Stimulated activated CD4-positive, alpha-beta T cell treated with anti-CD3 and anti-CD28 coated beads, Interleukin-1b, Interleukin-23, amount 100 ng/mL, for 1 hour (primary cell): ENCODE measurements at places on chromosomes 6 and 20.

DNA sequence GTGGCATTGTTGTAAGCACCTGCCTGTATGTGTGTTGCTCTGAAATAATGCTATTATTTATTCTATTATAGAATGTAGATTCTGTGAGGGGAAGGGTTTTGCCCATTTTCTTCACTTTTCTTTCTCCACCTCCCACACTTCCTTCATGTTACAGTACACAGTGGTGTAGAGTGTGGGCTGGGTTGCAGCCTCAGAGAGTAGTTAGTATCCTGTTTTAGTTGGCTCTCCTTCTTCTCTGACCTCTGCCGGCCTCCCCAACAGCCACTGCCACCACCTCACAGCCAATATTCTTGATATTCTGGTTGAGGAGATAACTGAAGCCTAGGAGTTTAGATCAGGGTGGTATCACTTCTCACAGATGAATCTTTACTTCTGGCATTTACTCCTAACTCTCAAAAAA is 143.4 kb downstream of the BCKDHB start:
- DNase-seq, result no peak

DNA sequence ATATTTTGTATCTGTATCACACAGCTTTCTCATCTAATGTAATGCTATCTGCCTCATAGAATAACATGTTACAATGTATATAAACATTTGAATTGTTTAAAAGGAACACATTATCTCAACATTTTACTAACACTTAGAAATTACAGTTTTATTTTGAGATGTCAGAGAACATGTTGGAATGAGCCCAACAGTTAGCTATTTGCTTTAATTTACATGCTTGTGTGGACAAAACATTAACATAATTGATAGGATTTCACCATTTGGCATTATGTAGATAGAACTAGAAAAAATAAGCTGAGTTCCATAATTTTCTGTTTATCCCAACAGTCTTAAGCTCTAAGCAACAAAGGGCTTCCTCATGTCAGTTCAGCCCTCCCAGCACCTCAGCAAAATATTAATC is 330.9 kb downstream of the LMBRD1 start:
- DNase-seq, result no peak

GRCh38 chr6:79076160-79076559 is 1.9 kb downstream of the PHIP start:
- no peak for DNase-seq

- DNase-seq, result no peak
Measured at GRCh38 chr6:91278416-91278815, 691.5 kb upstream of the MAP3K7 start.

DNA sequence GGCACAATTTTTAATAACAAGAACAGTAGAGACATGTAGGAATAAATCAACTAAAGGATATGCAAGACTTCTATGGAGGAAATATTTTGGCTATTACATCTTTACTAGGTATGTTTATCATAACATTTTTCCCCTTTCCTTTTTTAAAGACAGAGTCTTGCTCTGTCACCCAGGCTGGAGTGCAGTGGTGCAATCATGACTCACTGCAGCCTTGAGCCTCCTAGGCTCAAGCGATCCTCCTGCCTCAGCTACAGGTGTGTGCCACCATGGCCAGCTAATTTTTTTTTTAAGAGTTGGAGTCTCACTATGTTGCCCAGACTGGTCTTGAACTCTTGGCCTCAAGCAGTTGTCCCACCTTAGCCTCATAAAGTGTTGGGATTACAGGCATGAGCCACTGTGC is 37.0 kb downstream of the AKAP7 start:
- DNase-seq, result no peak

DNA sequence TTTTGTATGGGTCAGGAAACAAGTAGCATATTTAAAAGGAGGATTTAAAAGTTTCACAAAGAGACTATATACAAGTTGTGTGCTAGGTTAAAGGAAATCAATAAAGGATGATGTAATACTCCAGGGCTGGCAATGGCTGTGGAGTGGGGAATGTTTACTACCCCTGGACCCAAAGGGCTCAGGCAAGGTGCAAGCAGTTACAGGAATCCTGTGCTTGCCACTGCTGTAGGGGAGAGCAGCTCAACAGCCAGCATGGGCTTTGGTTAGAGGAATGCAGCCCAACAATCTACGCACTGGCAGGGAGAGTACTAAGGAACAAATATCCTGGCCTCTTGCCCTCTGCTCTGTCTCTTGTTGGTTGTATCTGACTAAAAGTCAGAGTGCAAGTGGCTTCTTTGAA is 1642.2 kb downstream of the KHDRBS2 start:
- DNase-seq, result no peak

DNA sequence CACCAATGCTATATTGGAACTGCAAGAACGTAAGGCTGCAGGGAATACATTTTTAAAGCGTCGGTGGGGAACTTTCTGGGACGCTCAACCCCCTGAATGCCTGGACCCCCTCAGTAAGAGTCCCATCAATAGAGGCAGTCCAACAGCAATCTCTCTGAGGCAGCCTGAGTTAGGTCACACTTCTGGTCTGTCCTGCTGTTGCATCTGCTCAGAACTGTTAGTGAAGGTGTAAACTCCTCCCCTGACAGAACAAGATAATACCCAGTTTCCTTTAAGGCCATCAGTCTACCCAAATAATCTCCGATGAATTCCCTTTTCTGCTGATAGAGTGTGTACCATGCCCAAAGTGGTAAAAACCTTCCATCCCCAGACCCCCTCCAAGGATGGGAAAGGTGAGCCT is 1.1 kb upstream of the RNGTT start:
- no peak for DNase-seq

DNA sequence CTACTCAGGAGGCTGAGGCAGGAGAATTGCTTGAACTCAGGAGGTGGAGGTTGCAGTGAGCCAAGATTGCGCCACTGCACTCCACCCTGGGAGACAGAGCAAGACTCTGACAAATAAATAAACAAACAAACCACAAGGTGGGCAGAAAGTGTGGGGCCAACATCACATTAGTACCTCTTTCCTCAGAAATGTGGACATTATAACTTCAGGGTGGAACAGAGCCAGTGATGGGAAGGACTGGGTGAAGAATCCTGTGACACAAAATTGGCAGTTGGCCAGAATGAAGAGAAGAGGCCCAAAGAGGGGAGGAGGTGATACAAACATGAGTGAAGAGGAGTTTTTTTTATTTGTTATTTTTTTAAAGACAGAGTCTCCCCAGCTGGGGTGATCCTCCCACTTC is 50.6 kb downstream of the NUP153 start:
- no peak for DNase-seq

- no peak for DNase-seq
Measured at GRCh38 chr6:143301188-143301587, 149.3 kb downstream of the ADAT2 start.

DNA sequence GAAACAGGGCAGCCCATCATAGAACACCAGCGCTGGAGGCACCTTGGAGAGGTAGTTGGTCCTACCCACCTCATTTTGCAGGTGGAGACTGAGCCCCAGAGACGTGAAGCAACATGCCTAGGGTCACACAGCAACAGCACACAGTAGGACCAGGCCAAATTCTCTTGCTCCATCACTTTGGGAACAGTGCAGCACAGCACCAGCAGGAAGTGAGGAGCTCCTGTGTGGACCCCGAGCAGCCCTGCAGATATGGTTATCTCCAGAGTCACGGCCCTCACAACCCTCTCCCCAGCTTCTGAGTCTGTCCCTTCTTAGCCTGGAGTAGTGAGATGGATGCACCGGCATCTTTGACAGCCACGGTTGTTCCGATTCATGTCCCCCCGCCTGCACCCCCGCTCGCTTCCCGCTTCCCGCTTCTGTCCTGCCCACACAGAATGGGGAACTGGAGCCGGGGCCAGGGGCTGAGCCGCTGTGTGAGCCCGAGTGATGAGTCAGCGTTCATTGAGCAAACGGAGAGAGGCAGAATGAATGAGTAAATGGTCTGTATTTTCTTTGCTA is 72.6 kb upstream of the DUSP22 start:
- no peak for DNase-seq

DNA sequence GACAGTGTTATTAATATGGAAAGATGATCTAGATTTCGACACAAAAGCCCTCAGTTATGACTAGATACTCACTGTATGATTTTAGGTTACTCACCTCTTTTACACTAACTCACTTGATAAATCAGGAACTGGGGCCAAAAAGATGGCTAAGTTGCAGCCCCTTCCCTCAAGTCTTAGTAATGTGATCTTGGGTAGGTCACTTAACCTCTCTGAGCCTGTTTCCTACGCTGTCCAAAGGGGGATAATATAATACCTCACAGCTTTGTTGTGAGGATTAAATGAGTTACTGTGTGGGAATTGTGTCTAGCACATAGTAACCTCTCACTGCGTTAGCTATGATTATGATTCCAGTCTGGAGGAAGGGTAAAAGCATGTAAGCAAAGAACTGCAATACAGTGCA is 1.3 kb downstream of the TTI1 start:
- no peak for DNase-seq

GRCh38 chr6:33407132-33407718 is 3.6 kb upstream of the PHF1 start:
- DNase-seq, result no peak

- DNase-seq, result no peak
Measured at GRCh38 chr20:54726687-54727300, 251.4 kb downstream of the DOK5 start.

GRCh38 chr20:49545572-49545971 is 22.4 kb downstream of the PTGIS start:
- DNase-seq, result no peak

DNA sequence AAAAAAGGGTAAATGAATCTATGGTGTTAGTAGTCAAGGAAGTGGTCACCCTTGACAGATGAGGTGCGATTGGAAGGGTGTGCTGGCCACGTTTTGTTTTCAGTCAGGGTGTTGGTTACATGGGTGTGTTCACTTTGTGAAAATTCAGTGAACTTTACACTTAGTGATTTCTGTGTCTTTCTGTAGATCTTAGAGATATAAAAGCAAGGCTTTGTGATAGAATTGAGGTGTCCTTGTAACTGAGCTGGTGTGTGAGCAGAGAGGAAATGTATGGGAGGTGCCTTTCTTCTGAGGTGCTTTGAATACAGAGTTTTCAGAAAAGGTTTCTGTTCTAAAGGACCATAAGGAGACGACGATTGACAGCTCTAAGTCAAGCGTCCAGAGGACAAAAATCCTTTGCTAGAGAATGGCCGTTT is 90.5 kb downstream of the SAMD3 start:
- no peak for DNase-seq

DNA sequence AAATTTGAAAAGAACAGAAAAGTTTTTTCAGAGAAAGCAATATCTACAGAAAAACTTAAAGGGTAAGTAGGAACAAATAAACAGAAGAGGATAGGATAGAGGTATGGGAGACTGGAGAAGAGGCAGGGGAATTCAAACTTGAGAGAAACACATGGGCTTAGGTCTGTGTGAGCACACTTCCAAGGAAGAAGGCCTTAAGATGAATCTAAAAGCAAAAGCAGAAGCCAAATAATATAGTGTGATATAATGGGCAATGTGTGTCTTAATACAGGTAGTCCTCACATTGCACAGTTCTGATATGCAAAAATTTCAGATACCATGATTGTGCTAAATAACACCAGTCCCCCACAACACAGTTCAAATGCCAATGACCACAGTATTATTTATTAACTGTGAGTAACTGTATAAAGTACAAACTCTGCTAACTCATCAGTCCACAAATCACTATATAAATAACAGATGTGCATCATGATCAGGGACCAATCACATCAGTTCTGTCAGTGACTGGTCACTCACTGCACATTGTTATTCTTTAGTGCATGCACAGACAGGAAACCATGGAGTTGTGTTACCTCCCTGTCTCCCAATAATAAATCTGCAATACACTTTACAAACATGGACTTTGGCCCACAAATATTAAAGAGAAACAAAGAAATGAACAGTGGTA is 18.6 kb downstream of the SNX14 start:
- DNase-seq, result no peak

DNA sequence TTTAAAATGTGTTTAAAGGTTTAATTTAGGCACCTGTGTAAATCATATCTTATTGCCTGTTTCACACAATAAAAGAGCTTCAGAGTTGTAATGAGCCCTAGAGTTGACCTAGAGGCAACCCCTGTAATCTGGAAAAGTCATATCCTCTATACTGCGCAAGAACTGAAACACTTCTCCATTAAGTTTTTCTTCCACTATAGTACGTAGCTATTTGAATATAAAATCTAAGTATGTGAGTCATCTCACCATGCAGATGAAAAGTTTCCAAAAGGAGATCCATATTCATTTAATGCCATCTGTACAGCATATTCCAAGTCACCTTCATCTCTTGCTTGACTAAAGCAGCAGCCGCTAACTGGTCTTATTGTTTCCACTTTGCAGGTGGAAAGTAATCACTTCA is 26.0 kb upstream of the TAAR1 start:
- DNase-seq, result no peak

DNA sequence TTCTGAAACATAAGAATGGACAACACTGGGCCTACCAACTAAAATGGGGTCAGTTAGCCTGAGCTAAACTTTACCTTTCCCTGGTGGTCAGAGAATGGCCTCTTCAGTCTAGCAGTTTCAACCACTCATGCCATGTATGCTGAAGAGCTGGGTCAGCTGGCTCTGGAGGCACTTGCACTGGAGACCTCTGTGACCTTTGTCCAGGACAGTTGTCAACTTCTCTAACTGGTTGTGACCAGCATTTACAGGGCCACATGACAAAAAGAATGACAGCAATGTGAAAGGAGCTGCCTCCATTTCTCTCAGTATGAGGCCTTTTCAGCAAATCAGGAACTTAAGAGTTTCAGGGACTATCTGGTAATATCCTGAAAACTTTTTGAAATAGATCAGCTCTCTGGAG is 59.9 kb upstream of the TMEM30A start:
- no peak for DNase-seq

GRCh38 chr20:46752728-46753127 is 43.3 kb downstream of the SLC2A10 start:
- DNase-seq, result no peak

GRCh38 chr6:110537208-110538123 is 61.1 kb upstream of the SLC22A16 start:
- DNase-seq, result no peak

GRCh38 chr6:6964675-6965074 is 143.1 kb upstream of the RREB1 start:
- DNase-seq, result no peak

DNA sequence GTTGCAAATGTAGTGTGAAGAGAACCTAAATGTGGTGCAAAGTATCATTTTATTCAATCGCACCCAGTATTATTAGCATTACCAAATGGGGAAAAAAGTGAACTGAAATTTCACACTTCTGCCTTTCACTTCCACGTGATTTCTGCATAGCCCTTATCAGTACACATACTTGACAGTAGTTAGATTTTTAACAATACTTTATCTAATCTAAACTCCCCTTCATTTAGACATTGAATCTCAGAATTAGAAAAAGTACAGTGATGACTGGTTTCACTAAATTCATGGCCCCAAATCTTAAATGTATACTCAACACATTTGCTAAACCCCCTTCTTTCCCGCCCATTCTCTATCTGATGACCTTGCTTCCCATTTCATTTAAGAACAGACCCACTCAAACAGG is 14.3 kb downstream of the STX7 start:
- no peak for DNase-seq
